ENCODE measurements at places on chromosomes 7 and 10. TPM values are rescaled to one million over a fixed set of nuclear protein-coding genes. Genes with fewer than 3 reads are reported as not detected.

PHKG1 gene
- 1.00 TPM for total RNA-seq

CPXM2 gene
- 0.42 TPM for total RNA-seq

NEUROD6 gene
- total RNA-seq = not detected

EN2 gene
- total RNA-seq = not detected
